Mammary epithelial cell (primary cell): ENCODE measurements at places on chromosomes 7 and 10. TPM values are rescaled to one million over a fixed set of nuclear protein-coding genes. Genes with fewer than 3 reads are reported as not detected.
A peak's percentile ranks its signal among the peaks of the same experiment; 100 is the strongest.

DNA sequence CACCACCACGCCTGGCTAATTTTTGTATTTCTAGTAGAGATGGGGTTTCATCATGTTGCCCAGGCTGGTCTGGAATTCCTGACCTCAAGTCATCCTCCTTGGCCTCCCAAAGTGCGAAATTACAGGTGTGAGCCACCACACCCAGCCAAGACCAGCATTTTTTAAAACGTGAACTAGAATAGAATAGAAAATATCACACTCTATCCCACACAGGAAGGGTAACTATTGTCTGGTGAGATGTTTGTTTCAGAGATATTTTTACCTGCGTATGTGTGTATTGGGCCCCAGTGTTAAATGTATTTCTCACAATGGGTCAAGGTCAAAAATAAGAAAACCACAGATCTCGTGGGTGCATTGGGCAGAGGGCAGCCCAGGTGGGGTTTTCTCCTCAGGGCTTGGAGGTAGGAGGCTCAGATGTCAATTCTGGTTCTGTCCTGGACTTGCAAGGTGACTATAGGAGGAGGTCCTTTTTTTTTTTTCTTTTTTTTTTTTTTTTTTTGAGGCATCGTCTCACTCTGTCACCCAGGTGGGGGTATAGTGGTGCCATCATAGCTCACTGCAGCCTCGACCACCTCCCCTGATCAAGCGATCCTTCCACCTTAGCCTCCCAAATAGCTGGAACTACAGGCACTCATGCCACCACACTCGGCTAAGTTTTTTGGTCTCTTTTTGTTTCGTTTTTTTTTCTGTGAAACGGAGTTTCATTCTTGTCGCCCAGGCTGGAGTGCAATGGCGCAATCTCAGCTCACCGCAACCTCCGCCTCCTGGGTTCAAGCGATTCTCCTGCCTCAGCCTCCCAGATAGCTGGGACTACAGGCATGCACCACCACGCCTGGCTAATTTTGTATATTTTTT is 19.0 kb downstream of the SH2B2 start:
- DNase-seq: no peak

- no peak for DNase-seq
Measured at GRCh38 chr10:3977761-3978160, 192.8 kb upstream of the KLF6 start.

- DNase-seq: peak; percentile 28
Measured at GRCh38 chr10:23412223-23412622, 26.7 kb upstream of the OTUD1 start.

GRCh38 chr10:12949248-12949647 is 52.3 kb downstream of the CCDC3 start:
- no peak for DNase-seq

Gene NEUROG3
- not detected for polyA plus RNA-seq

Gene VSTM2A
- polyA plus RNA-seq: not detected
